Stimulated activated naive CD4-positive, alpha-beta T cell (primary cell): ENCODE measurements at places on chromosomes 4 and X.

- DNase-seq = no peak
These were observed 141.4 kb downstream of the PPP3CA start for GRCh38 chr4:101205916-101206315.

GRCh38 chr4:74061430-74061829 lies 22.9 kb upstream of the CXCL3 start:
- no peak for DNase-seq

DNA sequence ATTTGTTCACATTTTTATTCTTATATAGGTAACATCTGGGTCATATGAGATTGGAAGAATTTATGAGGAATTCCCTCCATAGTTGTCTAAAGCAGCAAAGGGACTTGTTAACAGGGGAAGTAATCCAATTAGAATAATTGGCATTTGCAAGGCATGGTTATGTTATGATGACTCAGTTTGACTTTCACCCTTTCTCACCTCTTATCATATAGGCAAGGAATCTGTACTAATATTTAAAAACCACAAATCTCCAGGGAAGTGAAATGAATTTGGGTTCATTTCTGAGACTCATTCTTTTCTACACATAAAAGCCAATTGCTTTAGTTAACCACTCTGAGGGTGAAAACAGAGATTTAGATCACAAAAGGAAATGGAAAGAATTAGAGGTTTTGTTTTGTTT lies 281.5 kb upstream of the DKK2 start:
- DNase-seq = no peak

GRCh38 chr4:156038772-156039171 lies 85.1 kb upstream of the CTSO start:
- DNase-seq = no peak

GRCh38 chr4:99645036-99645435 lies 12.6 kb downstream of the C4orf54 start:
- no peak for DNase-seq

GRCh38 chr4:169337510-169337909 lies 66.8 kb upstream of the SH3RF1 start:
- no peak for DNase-seq

DNA sequence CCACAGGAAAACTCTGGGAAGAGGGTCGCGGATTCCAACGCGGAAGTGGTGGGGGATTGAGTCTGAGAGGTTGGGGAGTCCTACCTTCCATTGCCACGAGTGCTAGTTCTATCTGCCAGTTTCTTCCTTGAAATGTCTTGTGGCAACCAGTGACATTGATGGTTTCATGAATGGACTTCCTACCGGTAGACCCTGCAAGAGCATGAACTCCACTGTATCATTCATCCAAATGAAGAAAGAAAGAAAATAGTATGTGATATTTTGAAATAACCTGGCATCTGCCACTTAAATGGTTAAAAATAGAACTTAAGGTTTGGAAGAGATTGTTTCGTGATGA lies 1.1 kb upstream of the SLC10A7 start:
- DNase-seq = no peak

- no peak for DNase-seq
These were observed 9.0 kb downstream of the DOCK11 start for GRCh38 chrX:118504581-118504980.

DNA sequence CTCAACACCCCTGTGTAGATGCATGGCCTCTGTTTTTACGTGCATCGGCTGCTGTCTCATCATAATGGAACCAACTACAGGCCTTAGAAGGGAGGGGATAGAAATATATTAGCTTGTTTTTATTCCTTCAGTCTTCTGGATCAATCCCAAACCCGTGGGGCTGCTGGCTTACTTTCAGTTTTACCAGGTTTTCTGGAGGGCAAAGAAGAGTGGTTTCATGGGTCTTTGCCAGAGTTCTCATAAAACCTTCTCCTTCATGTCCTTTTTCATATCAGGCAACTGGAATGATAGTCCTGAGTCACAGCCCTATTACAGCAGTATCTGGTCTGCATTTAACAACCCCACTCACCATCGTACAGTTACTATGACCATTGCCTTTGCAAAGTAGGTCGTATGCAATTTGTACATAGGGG lies 34.6 kb downstream of the PPP2R2C start:
- DNase-seq = no peak

GRCh38 chrX:135489542-135489941 lies 30.9 kb upstream of the INTS6L start:
- DNase-seq = no peak

- no peak for DNase-seq
These were observed 110.7 kb downstream of the WDFY3 start for GRCh38 chr4:84855774-84856173.

GRCh38 chr4:86926435-86927086 lies 8.2 kb upstream of the AFF1 start:
- no peak for DNase-seq

DNA sequence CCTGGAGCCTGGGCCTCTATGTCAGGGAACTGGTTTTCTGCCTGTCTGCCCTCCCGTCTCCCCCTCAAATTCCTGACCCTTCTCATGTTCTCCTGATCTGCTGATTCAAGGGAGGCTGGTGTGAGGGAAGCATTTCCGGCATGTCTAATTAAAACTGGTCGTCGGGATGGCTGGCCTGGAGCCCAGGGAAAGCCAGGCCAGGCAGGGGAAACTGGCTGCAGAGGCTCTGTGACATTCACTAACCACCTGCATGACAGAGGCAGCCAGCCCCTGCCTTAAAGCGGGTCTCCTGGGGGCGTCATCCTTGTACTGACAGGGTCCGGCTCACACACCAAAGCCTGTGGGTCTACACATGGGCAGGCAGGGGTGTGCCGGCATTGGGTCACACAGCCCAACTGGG lies 35.2 kb downstream of the ABLIM2 start:
- no peak for DNase-seq

GRCh38 chr4:150570862-150571261 lies 11.1 kb upstream of the MAB21L2 start:
- no peak for DNase-seq

DNA sequence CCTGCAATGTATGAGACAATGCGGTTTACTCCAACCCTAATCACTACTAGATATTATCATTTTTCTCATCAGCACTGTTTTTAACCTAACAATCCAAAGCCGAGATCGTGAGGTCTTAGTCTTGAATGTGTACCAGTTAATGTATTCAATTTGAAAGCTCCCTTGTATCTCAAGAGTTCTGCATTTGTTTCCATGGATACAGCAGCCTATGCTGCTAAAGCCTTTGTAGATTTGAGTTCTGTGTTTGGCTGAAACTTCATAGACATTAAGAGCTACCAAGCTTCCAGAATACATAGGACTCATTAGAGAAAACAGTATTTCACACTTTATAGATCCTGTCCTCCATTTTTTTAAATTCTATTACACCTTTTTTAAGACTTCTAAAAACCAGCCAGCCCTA lies 39.9 kb downstream of the SLC9A6 start:
- DNase-seq = no peak

DNA sequence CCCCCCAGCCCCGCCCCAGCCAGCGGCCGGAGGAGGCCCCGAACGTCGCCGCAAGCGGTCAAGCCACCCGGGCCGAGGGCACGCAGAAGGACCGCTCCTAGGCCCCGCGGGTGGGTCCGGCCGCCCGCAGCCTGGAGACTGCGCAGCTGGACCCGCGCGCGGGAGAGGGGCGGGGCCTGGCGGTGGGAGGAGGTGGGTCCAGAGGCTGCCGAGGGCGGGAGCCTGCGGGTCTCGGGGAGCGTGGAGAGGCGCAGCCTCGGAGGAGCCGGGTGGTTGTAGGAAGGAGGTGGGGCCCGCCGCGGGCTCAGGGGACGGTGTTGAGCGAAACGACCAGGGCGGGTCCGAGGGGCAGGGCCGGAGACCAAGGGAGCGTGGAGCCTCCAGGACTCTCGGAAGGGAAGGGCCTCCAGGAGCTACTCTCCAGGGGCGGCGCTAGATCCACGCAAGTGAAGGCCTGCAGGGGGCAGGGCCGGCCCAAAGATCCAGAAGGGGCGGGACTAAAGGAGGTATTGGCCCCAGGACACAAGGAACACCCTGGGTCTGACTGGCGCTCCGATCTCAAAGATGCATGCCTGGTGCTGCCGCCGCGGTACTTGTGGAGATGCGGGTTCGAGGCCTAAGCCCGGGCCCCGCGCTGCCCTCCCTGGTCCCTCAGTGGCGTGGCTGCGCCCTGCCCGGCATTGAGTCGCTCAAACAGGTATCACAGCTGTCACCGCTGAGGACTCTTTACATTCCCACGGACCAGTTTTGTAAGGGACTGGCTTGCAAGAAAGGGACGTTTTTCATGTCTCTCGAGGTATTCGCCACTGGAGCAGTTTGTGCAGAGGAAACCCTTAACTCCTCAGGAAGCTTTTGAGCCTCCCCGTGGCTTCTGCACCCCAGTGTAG lies 5.9 kb downstream of the TIMM17B start:
- DNase-seq = peak; percentile 63

DNA sequence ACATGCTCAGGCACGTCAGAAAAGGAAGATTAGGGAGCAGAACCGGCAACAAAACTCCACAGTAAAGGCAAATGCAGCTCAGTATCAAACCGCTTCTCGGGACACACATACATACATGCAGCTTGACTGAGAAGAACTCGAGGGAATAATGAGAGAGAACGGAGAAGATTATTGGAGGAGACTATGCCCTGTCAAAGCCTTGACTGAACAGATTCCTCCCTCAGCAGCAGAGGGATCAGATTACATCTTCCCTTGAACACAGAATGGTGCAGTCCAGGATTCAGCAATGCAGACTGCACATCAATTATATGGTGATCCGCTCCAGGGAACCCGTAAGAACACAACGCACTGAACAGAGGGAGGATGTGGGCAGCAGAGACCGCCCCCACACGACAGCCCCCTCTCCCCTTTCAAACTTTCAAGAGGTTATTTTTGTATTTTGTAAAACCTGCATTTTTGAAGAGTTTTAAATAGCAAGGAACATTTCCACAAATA lies 183.2 kb downstream of the FBXW7 start:
- no peak for DNase-seq

DNA sequence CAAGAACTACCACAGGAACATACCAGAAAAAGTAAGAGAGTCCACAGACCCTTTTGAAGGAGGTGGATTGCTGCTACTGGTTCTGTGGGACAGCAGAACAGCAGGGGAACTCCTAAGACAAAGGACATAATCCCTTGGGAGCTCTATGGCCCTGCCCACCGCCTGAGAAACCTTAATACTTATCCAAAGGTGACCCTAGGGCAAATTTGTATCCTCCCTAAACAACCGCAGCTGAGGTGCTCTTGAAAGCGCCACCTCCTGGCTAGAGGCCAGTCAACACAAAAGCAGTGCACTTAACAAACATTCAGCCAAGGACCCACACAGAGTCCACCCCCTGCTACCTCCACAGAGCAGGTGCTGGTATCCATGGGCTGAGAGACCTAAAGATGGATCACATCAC lies 136.8 kb downstream of the ADAM29 start:
- no peak for DNase-seq

DNA sequence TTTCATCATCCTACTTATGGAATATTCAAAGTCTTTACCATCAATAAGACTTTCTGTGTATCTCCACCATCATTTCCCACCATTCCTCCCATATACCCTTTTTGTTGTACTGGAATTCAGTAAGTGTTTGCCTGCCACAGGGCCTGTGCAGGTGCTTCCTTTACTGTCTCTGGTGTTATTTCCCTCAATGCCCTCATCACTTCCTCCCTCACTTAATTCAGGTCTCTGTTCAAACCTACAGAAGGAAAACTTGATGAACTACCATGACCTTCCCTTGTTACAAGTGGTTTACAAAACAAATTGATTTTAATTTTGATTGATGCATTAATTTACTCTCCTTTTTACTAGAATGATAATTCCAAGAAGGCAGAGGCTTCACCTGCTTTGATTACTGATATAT lies 159.5 kb upstream of the FAT4 start:
- no peak for DNase-seq

DNA sequence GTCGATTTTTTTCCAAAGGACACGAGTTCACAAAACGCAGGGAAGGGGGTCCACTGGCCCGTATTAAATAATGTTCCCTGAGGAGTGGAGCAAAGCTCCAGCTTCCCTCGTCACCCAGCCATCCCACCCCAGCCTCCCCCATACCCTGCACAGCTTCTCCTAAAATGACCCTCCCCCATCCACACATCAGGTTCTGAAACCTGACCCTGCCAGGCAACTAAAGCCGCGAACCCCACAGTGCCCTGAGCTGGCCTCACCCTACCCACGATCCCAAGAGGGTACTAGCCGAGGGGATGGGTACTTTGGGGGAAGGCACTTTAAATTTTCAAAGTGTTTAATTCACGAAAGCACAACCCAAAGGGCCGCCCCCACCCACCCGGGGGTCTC lies 634 bp downstream of the APOO start:
- DNase-seq = no peak

GRCh38 chr4:4633431-4633830 lies 91.6 kb upstream of the STX18 start:
- DNase-seq = no peak

- DNase-seq = no peak
These were observed 75.5 kb downstream of the UGT8 start for GRCh38 chr4:114674080-114674479.

- no peak for DNase-seq
These were observed 75.9 kb downstream of the UCHL1 start for GRCh38 chr4:41332510-41333054.

DNA sequence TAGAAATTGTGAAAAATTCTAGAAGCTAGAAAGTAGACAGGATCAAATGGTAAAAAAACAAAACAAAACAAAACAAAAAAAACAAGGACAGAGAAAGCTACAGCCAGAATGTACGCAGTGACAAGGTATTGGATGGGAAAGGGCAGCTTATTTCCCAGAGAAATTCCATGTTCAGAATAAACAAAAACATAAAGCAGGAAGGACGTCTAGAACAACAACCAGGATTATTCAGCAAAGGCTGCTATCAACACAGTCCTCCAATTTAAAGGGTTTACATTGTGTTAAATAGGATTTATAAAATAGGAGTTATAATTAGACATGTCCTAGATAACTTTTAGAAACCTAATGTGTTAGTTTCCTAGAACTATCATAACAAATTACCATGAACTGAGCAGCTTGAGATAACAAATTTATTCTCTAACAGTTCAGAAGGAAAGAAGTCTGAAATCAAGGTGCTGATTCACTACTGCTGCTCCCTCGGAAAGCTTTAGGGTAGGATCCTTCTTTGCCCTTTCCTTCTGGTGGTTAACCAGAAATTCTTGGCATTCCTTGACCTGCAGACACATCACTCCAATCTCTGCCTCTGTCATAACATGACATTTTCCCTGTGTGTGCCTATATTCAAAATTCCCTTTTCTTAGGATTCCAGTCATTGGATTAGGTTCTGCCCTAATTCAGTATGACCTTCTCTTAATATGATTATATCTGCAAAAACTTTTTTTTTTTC lies 175.6 kb downstream of the SNCA start:
- DNase-seq = no peak

DNA sequence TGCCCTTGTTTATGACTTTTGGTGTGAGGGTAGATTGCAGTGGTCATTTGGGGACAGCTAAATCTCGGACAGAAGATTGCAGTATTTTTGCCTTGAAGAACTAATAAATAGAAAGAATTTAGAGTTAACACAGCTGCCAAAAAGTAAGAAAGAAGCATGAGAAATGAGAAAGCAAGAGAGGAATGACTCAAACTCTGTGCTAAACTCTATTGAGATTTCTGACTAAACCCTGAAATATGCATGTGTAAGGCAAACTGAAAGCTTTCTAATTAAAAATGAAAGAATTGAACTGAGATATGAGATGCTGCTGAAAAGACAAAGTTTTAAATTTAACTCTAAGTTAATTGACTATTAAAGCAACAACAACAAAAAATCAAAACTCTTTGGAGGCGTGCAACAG lies 791.3 kb downstream of the RAB28 start:
- DNase-seq = no peak
